Peyer's patch (tissue), 4 donors: ENCODE measurements at places on chromosomes 4 and X.
A peak's percentile ranks its signal among the peaks of the same experiment; 100 is the strongest.

GRCh38 chrX:132623300-132623699, 134.5 kb upstream of the MBNL3 start:
- no peak for DNase-seq

DNA sequence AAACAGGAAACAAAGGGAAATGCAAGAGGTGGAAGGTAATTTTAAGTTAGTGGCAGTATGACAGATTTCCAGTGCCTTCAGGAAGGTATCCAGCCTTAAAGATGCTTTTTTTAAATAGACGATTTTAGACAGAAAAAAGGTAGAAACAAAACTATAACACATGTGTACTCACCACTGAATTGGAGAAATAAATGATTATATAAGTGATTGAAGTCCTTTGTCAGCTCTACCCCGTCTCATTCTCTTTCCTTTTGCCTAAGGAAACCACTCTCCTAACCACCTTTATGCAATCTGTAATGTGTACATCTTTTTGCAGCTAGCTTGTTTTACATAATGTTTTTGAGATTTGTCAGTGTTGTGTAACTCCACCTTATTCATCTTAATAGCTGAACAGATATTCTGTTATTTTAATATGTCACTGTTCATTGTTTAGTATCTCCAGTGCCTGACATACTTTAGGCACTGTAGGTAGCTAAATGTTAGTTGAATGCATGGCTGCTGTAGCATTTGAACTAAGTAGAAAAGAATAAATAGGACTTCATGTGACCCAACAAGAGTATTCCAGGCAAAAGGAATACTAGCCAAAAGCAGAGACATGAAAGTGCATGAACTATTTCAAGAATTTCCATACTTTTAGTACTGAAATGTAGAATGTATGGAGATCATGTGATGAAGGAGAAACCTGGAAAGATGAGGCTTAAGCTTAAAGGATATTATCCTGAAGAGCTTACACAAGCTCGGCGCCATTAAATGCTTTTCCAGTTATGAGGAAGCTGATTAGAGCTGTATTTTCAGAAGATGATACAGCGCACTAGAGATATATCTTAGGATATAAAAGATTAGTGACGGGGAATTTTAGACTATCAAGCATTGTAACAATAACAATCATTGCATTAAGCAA, 865 bp downstream of the FAM200B start:
- no peak for DNase-seq

DNA sequence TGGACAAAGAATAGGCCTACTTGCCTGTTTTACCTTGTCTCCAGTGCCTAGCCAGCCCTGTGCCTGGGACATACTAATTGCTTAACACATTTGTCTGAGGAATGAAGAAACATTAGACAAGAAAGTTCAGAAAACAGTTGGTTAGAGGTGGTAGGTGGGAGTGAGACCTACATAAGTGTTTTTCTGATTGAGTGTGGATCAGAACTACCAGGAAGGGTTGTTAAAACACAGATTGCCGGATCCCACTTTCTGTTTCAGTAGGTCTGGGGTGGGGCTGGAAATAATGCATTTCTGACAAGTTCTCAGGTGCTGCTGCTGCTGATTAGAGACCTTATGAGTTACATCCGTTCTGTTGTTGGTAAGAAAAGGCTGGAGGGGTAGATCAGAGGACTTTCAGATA, 5.7 kb upstream of the JADE1 start:
- no peak for DNase-seq

DNA sequence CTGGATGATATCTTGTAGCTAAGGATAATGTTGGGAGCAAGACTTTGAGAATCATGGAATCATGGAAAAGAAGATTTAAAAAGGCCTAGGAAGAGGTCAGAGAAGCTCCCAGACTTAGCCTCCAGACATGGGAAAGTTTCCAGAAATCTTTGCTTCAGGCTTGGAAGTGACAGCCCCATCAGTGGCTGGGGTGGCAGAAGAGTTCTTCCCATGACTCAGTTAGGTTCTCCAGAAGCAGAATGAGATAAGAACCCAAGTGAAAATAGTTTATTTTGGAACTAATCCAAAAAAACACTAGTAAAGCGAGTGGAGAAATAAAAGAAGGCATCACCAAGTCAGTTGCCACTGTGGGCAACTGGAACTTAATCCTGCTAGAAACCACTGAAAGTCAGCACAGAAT, 506.9 kb downstream of the MID1IP1 start:
- no peak for DNase-seq

DNA sequence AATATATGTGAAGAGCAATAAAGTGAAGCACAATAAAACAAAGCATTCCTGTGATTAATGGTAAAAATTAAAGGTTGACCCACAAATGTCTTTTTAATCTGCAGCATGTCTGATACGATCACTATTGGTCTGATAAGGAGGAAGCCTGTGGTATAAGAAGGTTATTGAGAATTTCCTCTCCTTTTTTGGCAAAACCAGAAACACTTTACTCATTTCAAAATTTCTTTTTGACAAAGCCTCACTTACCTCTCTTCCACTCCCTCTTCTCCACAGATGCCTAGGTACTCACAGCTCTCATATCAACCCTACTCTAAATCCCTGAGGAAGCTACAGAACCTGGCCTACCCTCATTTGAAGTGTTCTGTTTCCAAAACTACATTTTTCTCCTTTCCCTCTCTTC, 56.1 kb downstream of the TSPAN5 start:
- no peak for DNase-seq

DNA sequence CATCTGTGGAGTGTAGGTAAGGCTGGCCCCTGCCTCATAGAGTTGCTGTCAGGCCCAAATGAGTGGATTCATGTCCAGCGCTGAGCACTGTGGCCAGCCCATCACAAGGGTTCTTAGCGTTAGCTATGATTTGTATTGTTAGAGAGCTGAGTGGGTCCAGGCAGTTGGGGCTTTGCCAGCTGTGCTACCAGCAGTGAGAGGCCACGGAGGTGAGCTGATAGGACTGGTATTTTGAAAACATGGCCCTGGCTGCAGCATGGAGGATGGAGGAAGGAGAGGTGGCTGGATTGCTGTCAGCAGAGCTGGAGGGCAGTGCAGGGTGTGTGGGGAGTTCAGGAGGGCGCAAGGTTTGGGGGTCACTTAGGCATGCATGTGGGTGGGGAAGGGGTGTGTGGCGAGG, 69.8 kb downstream of the PSAPL1 start:
- no peak for DNase-seq

DNA sequence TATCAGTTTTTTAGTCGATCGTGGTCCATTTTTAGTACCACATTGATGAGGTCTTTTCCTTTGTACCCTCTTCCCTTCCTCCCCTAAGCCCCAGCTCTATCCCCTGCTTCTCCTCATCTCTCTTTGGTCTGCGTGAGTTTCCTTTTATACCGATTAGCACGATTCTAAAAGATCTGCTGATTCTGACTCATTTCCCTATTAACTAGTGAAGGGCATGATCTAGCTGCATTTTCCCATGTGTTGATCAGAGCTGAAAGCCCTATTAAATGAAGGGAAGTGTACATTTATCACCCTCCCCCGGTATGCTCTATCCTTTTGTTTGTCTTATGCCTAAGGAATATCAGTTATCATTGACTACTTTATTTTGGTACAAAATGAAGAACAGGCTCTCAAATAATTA, 181.7 kb upstream of the NPY2R start:
- no peak for DNase-seq

- no peak for DNase-seq
Measured at GRCh38 chr4:26900765-26901164, 40.1 kb downstream of the STIM2 start.

DNA sequence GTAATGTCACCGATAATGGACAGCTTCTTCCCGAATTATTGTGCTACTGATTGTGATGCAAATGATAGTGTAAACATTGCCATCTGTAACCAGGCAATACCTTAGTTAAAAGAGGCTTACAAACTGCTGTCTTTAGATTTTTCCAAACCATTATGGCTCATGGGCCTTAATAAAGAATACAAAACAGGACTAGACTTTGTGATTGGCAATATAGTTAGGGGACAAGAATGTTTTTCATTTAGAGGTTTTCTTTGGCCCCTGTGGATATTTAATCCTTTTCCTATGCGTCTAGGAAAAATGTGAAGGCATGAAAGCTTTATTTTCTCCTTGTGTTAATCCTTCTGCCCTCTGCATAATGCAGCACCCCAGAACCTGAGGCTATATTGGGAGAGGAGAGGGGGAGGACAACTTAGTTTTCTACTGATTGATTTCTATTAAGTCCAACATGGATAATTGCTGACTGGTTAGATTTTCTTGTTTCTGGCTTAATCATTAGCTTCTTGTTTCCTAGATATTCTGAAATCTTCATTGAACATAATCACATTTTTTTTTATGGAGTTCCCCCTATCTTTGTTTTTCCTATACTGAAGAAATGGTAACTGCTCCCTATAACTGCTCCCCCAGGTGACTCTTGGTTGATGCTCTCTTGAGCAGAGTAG, 1.9 kb downstream of the PRPS1 start:
- DNase-seq = no peak

GRCh38 chrX:1598021-1598875, 6.8 kb downstream of the AKAP17A start:
- no peak for DNase-seq

- no peak for DNase-seq
Measured at GRCh38 chrX:44962944-44963343, 90.0 kb downstream of the KDM6A start.

- peak; percentile 40 for DNase-seq
Measured at GRCh38 chr4:73099143-73099542, 29.6 kb upstream of the COX18 start.

GRCh38 chr4:95249426-95250021, 299.2 kb downstream of the UNC5C start:
- DNase-seq = no peak

- DNase-seq = no peak
Measured at GRCh38 chr4:145679520-145679919, 426 bp upstream of the C4orf51 start.

DNA sequence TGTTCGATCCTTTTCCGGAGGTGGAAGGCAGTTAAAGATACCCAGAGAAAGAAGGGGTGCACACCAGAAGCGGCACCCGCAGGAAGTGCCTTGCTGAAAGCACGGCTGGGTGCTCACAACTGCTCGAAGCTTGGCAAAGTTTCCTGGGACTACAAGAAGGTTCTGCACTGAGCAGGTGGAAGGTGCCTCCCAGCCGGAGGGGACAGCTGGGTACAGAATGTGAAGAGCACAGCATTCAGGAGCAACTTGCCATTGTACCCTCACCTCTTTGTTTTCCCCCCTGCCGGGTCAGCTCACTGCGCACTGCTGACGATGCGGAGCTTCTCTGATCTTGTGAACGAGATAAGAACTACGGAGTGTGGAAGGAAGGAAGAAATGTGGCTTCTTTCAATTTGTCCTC, 289.2 kb downstream of the FBXW7 start:
- DNase-seq = no peak

DNA sequence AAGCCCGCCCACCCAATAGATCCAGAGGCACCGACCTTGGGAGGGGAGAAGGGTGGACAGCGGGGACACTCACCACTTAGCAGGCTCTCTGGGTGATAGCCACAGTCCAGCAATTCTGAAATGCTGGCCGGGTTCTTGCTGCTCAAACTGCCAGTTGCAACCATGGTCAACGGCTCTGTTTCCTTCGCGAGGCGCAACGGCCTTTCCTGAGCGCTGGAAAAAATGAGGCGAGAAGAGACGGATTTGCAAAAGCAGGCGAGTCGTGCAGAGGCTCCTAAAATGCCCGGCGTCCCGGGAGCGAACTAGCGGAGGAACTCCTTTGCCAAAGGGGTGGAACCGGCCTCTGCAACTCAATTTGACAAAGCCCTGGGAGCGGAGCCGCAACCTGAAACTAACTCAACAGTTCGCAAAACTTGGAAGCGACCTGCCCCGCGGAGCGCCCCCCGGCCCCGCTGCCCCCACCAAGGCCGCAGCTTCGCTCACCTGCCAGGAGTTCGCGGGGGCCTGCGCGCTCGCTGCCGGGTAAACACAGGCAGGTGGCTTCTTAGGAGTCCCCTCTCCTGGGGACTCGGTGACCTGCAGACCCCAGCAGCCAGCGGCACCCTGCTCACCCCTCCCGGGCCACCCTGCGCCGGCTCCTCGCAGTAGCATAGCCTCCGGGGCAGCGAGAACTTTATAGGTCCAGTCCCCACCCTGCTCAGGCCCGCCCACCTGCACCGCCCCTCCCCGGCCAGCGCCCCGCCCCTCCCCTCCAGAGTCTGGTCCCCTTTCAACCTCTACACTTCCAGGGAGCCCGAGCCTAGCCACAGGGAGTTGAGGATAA, at the start of gene DDIT4L:
Gene DDIT4L, minus strand, starts transcription at position 649 of the 823 bp plus-strand sequence. Its CDS starts 485 bp downstream, at position 164.
- DNase-seq = peak; percentile 47

DNA sequence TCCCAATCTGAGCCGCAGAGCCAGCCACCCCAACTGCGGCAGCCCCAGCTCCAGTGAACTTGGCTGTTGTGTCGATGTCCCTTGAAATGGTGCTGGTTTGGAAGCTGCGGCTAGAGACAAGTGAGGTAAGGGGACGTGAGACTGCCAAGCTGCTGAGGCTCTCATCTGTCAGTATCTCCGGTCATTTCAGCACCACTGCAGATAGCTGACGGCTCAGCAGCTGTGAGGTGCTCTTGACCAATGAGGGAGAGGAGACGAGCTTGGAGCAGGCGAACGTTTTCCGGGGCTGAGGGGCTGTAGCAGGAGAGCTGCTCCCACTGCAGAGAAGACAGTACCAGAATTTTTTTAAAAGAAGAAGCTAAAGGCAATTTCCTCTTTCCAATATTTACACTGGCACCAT, 175.5 kb upstream of the CASK start:
- DNase-seq = no peak

DNA sequence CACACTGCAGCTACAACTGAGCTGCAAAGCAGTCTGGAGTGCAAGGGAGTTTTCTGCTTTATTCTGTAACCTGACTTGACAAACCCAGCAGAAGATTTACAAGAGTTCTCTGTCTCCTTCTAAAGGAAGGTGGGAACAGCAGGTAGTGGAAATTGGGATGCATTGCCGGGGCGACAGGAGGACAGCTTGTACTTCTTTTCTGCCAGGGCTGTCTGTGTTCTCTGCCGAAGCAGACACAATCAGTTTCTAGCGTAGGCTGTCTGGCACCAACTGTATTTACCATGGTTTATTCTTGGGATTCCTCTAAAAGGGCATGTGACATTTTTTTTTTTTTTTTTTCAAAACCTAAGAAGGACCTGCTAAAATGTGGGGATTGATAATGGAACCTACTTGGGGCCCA, 190.8 kb upstream of the GK2 start:
- DNase-seq = no peak

GRCh38 chrX:46070421-46070820, 474.8 kb downstream of the ZNF674 start:
- DNase-seq = no peak

DNA sequence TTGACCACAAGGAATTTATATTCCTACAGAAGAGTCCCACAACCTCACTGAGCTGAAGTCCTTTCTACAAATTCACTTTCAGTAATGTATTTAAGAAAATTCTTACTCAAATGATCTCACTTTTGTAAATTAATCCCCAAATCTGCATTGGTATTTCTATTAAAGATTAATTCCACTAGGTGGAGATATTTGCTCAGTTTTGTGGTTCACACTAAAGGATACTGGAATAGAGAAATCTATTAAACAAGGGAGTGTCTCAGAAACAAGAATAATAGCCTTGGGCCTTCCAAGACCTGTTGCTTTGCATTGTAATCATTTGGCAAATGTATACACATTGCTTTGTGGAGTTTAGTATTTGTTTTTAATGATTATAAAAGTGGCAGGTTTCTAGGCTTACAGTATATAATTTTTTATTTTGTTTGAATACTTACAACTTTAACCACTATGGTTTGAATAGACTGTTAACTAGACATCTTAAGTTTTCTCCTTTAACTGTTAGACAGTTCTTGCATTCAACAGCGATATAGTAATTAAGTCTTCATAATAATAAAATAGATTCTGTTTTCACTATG, 25.9 kb downstream of the CFAP299 start:
- DNase-seq = no peak
